ENCODE measurements at places on chromosomes 5 and 9. TPM values are rescaled to one million over a fixed set of nuclear protein-coding genes. Genes with fewer than 3 reads are reported as not detected.

The DRD1 gene
- total RNA-seq = 1.3 TPM

The SLC27A6 gene
- total RNA-seq = 2.2 TPM

DNA sequence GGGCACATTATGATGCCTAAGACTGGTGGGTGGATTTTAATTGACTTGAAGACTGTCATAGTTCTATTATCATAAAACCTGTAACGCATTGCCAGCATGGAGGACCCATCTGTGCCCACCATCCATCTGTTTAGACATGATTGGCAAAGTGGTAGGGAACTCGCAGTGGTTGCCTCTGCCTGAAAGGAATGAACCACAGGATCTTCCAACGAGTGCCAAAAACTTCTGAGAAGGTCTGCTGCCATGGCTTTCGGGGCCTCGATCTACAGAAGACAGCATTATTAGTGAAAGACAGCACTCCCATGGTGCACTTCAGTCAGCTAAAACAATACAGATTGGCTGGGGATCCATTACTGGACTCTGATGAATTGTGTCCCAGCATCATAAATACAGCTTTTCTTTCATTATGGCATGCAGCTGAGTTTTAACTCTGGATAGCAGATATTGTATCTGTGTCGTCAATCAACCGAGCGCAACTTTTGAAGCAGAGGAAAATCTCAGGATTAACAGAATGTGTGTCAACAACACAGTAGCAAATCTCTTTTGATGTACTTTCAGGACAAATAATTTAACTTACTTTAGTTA is 74.3 kb downstream of the ZDHHC21 start:
- DNase-seq = peak; percentile 10

The CD74 gene
- total RNA-seq = 11.3 TPM

The ALDH1A1 gene
- 2.5 TPM for total RNA-seq

GRCh38 chr5:95841914-95842812 is 19.6 kb upstream of the GLRX start:
- no peak for DNase-seq

- DNase-seq = no peak
Measured at GRCh38 chr5:176188506-176189193, 49.6 kb upstream of the SIMC1 start.

- no peak for DNase-seq
Measured at GRCh38 chr5:15191012-15191411, 309.0 kb upstream of the FBXL7 start.

The FGF18 gene
- total RNA-seq = 0.36 TPM

GRCh38 chr5:143874312-143874711 is 62.4 kb downstream of the HMHB1 start:
- DNase-seq = no peak

The TMEFF1 gene
- total RNA-seq = 38.7 TPM

DNA sequence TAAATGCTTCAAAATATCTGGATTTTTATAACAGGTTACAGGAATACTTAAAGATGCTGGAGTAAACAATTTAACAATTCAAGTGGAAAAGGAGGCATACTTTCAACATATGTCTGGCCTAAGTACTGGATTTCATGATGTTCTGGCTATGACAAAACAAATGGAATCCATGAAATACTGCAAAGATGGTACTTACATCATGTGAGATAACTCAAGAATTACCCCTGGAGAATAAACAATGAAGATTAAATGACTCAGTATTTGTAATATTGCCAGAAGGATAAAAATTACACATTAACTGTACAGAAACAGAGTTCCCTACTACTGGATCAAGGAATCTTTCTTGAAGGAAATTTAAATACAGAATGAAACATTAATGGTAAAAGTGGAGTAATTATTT is 35.6 kb downstream of the SLC30A5 start:
- DNase-seq = no peak

The FBP2 gene
- not detected for total RNA-seq

The FLT4 gene
- 8.1 TPM for total RNA-seq

DNA sequence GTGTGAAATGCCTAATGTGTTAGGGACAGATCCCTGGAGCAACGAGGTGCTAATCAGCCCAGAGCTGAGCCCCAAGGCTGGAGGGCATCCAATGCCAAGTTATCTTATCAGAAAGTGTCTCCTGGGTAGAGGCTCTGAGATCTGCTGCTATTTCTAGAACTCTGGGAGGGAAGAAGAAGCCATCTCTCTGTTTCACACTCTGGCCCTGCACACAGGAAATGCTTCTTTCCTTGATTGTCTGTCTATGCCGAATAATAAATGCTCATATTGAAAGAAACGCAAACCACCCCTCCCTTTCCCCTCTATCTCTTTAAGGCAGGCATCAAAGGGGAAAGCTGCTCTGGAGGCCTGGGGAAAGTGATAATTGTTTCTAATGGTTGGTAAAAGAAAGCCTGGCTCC is 166.7 kb downstream of the PAPPA start:
- DNase-seq = no peak

DNA sequence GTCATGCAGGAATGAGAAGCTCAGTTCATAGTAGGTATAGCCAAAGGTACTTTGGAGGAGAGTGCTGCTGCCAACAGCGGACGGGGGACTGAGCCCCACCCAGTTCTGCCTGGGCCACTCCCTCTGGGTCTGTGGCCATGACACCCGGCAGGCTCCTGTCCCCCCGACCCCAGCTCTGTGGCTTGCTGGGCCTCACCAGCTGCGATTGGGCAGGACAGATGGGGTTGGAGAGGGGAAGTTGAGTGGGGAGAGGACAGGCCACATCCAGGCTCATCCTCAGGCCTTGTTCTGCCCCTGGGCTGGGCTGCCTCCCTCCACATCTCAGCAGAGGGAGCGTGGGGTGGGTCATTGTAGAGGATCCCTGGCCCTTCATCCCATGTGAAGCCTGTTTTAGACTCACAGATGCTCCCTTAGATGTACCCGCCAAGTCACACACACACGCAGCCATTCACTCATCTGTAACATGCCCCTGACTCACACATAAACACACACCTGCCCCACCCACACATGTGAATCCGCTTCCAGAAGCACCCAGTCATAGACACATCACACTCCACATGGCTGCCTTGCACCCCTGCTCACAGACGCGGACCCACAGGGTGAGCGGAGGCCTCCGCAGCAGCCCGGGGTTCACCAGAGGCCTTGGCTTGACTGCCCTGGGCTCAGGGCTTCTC is 48.8 kb downstream of the NTNG2 start:
- no peak for DNase-seq

The NIPBL gene
- total RNA-seq = 76.9 TPM

- no peak for DNase-seq
Measured at GRCh38 chr5:178248750-178249149, 16.1 kb upstream of the PHYKPL start.

The CATSPER3 gene
- 0.45 TPM for total RNA-seq

DNA sequence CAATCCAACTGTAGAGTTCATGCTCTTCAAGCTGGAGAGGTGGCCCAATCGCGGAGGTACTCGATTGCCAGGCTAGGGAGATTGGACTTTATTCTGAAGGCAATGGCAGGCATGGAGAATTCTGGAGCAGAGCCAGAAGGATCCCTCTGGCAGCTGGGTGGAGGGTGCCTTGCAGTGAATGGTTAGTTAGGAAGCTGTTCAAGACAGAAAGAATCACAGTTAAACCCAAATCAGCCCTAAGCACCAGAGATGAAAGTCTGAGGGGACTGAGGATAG is 182.4 kb downstream of the RGS3 start:
- no peak for DNase-seq

DNA sequence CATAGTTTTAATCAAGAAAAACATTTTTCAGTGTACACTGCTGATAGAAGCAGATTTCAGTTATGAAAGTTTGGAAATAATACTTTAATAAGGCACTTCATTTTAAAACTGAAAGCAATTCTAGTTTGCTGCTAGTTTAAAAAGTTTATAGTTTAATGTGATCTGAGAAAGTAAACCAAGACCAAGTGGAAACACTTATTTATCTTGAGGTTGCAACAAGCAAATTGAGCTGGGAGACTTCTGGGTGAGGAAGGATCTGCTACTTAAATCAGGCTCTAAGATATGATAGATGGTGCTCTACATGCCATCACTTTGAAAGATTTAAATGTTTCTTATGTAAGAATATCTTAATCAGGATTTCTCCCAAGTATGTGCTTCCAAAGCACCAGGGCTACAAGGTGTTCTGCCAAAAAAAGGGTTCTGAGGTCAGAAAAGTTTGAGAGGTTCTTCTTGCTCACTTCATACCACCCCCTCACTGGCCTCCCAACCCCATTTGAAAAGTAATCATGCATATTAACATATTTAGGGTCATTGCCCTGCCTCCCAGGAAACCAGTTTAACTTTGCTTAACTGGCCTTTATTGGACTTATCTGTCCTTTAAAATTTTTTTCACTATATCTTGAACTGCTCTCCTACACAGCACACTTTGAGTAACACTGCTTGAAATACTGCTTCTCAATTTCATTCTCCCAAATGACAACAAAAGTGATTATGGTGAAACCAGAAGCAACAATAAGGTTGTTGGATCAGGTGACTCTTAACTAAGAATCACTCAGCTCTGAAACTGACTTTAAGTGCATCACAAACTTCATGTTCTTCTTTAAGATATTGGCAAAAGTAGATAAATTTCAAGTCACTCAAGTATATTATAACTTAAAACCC is 15.5 kb downstream of the SLC44A1 start:
- DNase-seq = no peak

The CSF1R gene
- 8.7 TPM for total RNA-seq

GRCh38 chr9:2928411-2928810 is 84.5 kb upstream of the PUM3 start:
- DNase-seq = peak; percentile 8

- DNase-seq = no peak
Measured at GRCh38 chr5:139207297-139208000, 9.3 kb upstream of the SIL1 start.

DNA sequence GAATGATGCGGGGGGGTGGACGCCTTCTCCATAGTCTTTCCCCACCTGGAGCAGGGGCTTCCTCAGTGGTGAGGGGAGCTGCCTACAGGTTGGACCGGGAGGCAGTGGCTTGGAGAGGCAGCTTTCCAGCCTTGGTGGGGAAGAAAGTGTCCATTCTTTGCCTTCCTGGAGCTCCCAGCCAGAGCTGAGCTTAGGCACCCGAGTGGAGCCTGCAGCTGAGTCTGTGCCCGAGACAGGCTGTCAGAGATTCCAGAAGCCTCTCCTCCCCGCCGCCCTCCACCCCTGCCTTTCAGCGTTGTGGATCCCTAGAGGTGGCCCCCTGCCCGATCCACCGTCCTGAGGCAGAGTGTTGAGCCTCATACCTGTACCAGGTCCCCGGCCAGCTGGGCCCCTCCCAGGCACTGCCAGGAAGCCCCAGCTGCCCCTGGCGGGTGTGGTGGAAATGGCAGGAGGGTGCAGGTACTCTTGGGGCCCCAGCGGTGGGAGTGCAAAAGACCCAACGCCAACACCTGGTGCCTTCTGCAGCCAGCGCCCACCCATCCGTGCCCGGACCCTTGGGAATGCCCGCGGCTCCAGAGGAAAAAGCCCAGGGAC is 112.0 kb downstream of the RXRA start:
- DNase-seq = no peak

DNA sequence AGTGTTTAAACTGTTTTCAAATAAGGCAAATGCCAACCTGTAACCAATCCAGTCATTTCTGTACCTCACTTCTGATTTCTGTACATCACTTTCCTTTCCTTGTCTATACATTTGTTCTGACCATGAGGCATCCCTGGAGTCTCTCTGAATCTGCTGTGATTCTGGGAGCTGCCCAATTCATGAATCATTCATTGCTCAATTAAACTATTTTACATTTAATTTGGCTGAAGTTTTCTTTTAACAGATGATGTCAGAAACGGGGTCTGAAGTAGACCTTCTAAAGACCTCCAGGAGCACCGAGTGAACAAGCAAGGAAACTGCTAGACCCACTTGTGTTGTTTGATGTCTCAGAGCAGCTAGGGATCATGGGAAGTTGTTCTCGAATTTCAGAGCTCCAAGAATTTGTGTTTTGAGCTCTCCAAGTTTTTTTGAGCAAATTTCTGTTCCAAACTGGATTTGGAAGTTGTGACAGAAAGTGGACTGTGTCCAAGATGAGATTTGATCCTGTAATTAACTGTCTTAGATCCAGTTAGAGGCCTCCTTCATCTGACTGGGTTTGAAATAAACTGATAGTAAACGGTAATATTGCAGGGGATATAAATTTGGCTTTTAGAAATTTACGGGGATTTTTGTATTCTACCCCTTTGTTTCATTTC is 490.8 kb upstream of the ST8SIA4 start:
- no peak for DNase-seq

The IFNA13 gene
- not detected for total RNA-seq

GRCh38 chr5:158056130-158056825 is 197.3 kb upstream of the CLINT1 start:
- no peak for DNase-seq

GRCh38 chr5:84191281-84191680 is 193.4 kb downstream of the EDIL3 start:
- DNase-seq = peak; percentile 16

- DNase-seq = no peak
Measured at GRCh38 chr5:139408191-139408590, 4.3 kb upstream of the SPATA24 start.

DNA sequence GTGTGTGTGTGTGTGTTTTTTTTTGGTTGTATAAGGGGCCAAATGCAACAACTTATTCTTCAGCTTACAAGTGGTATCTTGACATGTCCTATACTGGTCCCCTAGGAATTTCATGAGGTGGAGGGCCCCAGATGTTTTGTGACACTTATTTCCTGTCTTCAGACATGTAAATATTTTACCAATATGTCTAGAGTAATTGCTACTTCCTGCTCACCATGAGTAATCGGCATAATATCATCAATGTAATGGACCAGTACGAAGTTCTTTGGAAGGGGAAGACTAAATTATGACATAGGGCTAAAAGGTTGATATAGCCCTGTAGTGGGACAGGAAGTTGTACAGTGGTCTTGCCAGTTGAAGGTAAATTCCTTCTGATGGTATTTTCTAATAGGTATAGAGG is 3.7 kb upstream of the OTULIN start:
- DNase-seq = no peak

DNA sequence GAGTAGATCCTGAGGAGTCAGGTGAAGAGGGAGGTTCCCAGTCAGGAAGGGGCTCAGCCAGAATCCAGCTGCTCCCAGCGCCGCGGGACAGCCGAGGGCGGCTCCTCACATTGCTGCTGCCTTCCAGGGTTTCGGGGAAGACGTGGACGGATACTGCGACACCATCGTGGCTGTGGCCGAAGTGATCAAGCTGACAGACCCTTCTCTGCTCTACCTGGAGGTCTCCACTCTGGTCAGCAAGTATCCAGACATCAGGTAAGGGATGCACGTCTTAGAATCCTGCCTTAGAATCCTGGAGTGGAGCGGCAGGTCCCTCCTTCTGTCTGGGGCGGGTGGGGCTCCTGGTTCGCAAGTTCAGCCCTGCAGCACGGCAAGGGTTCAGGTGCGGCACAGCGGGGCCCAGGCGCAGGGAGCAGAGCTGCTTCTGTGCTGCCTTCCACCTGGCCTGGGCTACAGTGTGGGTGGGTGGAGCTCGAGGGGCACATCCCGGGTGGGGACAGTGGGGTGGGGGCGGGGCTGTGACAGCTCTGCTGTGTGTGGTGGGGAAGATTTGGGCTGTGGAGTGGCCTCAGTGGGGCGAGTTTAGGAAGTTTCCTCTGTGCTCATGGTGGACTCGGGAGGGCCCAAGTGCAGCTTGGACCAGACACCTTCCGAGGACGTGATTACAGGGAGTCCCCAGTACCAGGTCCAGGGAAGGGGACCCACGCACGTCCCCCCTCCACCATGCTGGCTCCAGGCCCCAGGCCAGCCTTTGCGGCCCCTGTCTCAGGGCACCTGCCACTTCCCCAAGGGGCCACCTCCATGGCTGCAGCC is 22.8 kb downstream of the EXOC3 start:
- DNase-seq = no peak
